D721Med (cell line): ENCODE measurements at places on chromosomes 1 and 21.

GRCh38 chr1:221923929-221924598 lies 182.2 kb upstream of the DUSP10 start:
- no peak for DNase-seq

GRCh38 chr1:20540281-20540680 lies 12.1 kb upstream of the FAM43B start:
- DNase-seq = no peak

DNA sequence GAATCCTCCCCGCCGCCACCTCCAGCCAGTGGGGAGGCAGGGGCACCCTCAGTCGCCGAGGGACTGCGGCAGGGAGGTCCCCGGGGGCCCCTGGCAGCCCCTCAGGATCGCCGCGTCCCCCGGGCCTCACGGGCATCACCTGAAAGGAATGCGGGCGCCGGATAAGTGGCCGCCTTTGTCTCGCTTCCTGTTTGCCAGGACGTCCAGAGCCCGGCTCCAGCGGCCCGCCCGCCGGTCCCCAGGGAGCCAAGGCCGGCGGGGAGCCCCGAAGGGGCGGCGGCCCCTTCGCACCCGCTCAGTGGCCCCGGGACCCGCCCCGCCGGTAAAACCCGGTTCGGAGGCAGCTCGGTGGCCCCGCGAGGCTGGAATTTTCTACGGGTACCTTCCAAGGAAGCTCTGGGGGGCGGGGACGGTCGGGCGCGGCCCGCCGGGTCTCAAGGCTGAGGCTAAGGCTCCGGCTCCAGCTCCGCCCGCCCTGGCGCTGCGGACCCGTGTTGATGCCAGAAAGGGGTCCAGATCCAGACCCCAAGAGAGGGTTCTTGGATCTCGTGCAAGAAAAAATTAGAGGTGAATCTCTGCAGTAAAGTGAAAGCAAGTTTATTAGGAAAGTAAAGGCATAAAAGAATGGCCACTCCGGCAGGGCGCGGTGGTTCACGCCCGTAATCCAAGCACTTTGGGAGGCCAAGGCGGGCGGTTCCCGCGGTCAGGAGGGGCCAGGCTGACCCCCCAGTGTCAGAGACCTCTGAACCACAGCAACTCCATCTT lies 12.6 kb downstream of the TINAGL1 start:
- no peak for DNase-seq

DNA sequence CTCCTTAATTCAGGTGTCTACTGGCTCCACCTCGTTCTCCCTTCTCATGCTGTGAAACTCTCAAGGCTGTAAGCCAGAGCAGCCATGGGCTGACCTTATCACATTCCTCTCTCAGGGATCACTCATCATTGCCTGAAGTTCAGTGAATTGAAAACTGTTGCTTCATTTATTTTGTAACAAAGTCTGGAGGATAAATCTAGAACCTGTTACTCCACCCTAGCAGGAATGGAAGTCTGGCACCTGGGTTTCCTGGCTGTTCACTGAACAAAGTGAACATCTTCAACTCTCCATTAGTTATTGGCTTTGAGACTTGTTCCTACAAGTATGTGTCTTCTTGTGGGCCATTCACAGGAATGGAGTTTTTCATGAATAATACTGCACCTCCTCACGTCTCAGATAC lies 584.1 kb downstream of the PTPRU start:
- DNase-seq = no peak

DNA sequence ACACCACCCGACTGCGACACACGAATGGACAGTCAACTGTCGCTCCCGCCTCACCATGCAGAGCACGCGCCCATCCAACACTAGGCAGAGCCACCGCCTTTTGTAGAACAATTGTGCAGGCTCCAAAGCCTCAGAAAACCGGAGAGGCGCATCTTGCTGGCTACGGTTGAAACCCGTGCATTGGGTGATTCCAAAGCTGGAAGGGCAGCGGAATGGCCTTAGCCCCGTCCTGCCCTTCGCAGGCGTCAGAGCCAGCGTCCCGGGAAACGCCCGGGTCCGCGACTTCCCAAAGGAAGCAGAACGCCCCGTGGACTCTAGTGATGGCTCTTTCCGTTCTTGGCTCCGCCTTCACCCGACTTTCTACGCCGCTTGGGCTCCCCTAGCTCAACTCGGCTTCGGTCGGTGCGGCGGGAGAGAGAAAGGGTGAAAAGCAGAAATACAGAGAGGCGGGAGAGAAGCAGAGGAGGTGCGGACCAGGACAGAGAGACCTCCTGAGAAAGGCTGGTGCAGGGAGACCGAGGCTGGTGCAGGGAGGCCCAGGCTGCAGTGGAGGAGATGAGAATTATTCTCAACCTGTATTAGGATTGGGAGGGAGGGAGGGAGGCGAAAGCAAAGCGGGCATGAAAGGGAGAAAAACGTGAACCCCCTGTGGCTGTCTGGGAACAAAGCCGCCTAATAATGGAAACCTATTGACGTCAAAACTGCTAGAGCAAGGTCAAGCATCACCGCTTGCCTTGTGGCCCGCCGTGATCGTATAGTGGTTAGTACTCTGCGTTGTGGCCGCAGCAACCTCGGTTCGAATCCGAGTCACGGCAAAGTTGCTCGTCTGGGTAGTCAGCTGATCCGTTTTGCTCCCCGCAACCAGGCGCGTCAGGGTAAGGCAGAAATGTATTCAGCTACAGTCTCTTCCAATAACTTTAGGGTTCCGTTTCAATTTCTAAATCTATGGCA lies 99.5 kb downstream of the PRKAB2 start:
- no peak for DNase-seq

GRCh38 chr1:236808564-236809130 lies 13.6 kb downstream of the MTR start:
- DNase-seq = no peak

DNA sequence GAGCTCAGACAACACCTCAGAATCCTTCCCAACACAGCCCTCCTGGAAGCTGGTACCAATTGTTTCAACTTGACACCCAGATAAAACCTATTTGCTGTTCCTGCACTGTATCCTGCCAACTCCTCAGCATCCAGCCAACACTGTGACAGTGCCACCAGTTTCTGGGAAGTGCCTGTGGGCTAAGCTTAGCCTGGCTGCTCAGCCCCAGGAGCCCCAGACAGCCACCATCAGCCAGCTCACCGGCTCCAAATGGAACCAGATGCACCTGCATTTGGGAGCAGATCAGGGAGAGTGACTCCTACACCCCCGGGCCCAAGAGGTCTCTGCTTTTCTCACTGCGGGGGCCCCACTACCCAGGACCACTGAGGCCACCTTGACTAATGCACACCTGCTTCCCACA lies 24.9 kb downstream of the KCNN3 start:
- DNase-seq = no peak

DNA sequence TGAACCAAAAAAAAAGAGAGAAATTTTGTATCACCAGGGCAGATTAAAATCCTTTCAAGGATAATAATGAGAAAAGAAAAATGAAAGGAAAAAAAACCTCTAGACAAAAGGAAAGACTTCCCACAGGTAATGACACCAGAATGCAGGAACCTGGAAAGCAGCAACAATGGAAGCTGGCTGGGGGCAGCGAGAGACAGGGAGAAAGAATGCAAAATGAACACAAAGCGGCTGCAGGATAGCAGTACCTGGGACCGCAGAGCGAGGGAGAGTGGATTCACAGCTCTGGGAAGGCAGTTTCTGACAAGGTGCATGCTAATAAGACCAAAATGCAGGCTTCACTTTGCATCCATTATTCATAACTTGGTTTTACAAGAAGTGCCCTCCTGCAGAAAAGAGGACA lies 349.0 kb downstream of the SIPA1L2 start:
- no peak for DNase-seq

GRCh38 chr1:107251839-107252238 lies 111.0 kb downstream of the NTNG1 start:
- no peak for DNase-seq

DNA sequence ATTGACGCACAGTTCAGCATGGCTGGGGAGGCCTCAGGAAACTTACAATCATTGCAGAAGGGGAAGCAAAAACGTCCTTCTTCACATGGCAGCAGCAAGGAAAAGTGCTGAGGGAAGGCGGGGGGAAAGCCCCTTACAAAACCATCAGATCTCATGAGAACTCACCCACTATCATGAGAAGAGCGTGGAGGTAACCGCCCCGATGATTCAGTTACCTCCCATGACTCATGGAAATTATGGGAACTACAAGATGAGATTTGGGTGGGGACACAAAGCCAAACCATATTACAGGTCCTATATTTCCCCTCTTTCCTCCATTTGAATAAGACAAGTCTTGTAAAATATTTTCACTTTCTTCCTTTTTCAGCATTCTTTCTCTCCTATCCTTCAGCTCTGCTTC lies 7.7 kb upstream of the TTLL7 start:
- no peak for DNase-seq

- DNase-seq = no peak
Observed at GRCh38 chr21:21813289-21813688, 815.1 kb downstream of the NCAM2 start.

DNA sequence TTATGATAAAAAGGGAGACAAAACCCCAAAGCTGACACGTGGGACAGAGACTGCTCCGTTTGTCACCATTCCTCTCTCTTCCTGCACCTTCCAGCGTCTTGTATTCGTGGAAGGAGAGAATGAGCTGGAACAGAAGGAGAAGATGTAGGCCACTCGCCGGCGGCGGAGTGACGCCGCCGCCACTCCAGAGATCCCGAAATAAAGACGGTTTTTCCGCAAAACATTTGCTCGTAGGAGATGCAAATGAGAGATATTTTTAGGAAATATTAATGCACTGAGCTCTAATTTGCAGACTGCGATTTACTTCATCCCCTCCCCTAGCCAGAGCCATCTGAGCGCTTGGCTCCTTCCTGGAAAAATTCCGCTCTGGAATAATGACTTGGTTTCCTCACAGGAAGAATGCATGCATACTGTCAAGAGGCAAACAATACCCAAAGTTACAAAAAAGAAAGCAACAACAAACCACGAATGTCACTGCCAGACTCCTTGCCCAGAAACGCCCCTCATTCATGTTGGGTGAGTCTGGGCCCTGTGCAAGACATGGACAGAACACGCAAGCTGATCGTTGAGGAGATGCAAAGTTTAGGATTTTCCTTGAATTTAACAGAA lies 18.0 kb upstream of the ADARB1 start:
- no peak for DNase-seq

DNA sequence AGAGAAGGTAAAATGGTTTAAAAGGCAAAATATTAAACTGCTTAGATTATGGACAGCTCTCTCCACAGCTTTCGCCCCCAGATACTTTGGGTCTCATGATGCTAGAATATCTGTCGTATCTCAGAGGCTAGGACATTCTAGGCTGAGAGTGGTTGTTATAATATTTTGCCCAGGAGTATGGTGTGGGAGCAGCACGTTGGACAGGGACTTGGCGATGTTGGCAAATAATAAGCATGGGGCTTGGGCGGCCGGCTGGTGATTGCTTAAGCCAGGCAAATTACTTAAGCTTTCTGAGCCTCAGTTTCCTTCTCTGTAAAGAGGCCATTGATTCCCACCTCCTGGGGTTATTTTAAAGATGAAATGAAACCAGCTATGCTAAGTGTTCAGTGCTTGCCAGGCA lies 133.2 kb downstream of the ROR1 start:
- no peak for DNase-seq

- DNase-seq = no peak
Observed at GRCh38 chr1:85550784-85551516, 29.6 kb upstream of the CCN1 start.
